ENCODE measurements at places on chromosomes 2 and 18.

GRCh38 chr2:150486539-150487484 is 655 bp downstream of the RND3 start:
- no peak for DNase-seq

- DNase-seq, result no peak
Observed at GRCh38 chr18:55786651-55787272, 198.8 kb upstream of the TCF4 start.

DNA sequence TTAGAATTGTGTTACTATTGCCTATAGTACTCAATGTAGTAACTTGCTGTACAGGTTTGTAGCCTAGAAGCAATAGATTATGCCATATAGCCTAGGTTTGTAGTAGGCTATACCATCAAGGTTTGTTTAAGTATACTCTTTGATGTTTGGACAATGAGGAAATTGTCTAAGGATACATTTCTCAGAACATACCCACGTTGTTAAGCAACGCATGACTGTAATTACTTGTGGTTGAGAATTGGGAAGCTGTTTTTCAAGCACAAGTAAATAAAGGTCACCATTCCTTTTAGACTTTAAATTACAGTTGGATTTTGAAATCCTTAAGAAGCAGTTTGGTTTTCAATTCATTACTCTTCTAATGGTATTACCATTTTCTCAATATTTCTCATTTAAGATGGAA is 89.8 kb upstream of the KCNH7 start:
- DNase-seq, result no peak

DNA sequence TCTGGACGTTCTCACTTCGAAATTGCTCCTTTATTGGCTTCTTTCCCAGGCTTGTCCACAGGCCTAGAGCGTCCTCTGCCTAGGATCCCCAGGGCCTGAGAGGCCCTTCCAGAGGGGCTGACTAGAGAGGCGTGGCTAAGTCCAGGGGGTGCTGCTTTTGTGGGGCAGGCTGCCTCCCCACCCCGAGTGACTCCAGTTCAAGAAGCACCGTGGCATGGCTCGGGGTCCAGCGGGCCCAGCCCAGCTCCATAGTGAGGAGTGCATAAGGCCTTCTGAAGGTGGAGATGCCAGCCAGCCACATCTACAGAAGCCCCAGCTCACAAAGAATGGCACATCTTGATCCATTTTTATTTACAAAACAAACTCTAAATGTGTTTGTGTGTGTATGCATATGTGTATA is 44.8 kb upstream of the POMC start:
- no peak for DNase-seq

- no peak for DNase-seq
Observed at GRCh38 chr2:9765611-9766531, 77.4 kb upstream of the TAF1B start.

GRCh38 chr2:30964334-30965005 is 157.2 kb upstream of the CAPN13 start:
- DNase-seq, result no peak

GRCh38 chr2:74317701-74318100 is 25.5 kb downstream of the SLC4A5 start:
- no peak for DNase-seq

- DNase-seq, result no peak
Observed at GRCh38 chr18:6414723-6415417, at the start of gene L3MBTL4. L3MBTL4 (minus strand) TSS chr18:6414911; CDS start chr18:6311625, 103,286 bp downstream.

DNA sequence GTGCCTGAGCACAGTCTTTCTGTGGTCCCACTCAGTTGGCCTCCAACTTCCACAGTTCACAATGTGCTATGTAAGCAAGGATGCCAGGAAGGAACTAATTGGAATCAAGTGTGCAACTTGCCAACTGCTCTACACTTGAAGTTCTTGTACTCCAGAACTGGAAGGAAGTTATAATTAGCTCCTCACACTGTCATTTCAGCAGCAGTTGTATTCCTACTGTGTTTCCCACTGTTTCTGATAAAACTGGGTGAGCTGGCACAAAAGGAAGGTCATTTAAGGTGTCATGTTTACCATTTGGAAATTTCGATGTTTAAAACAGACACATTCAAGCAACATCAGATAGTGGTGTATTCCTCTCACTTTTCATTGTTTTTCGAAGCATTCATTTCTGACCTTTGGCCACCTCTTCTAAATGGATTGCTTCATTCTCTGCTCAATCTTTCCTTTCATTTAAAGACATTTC is 84.2 kb downstream of the ANTXR1 start:
- DNase-seq, result no peak

GRCh38 chr2:205361970-205362369 is 320.3 kb upstream of the NRP2 start:
- no peak for DNase-seq

GRCh38 chr18:48779462-48779861 is 171.3 kb downstream of the SMAD7 start:
- DNase-seq, result no peak

- no peak for DNase-seq
Observed at GRCh38 chr2:182559623-182560022, 132.8 kb upstream of the PDE1A start.

Measured in activated CD4-positive, CD25-positive, alpha-beta regulatory T cell (primary cell).